ENCODE measurements at places on chromosomes 2 and 18. TPM values are rescaled to one million over a fixed set of nuclear protein-coding genes. Genes with fewer than 3 reads are reported as not detected.
A peak's percentile ranks its signal among the peaks of the same experiment; 100 is the strongest.

DNA sequence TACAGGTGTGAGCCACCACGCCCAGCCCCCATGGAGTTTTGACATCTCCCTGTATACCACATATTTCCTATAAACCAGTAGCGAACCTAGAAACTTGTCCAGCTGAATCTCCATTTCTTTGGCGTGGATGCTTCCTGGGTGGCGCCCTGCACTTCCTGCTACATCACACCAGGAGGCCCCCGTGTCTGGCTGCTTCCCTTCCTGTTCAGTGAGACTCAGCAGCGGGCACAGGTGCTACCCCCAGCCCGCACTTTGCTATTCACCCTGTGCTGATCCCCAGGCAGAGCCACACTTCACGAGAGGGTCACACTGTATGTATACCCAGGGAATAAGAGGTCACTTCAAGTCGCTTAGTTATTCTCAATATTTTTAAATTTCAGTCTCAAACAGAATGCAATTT, 35.0 kb downstream of the CYP27C1 start:
- DNase-seq = peak; percentile 14

The POMC gene
- 6.8 TPM for total RNA-seq

- peak; percentile 87 for DNase-seq
Measured at GRCh38 chr2:26503231-26503880, 25.4 kb upstream of the OTOF start.

GRCh38 chr2:159265171-159265576, 21.3 kb downstream of the WDSUB1 start:
- no peak for DNase-seq

- no peak for DNase-seq
Measured at GRCh38 chr2:33018271-33018670, 71.5 kb downstream of the LTBP1 start.

The SKA1 gene
- 38.8 TPM for total RNA-seq

- no peak for DNase-seq
Measured at GRCh38 chr2:108877506-108877905, 90.9 kb downstream of the CCDC138 start.

- DNase-seq = no peak
Measured at GRCh38 chr2:15871239-15871783, 69.0 kb upstream of the MYCN start.
